ENCODE measurements at places on chromosomes 6 and 20. TPM values are rescaled to one million over a fixed set of nuclear protein-coding genes. Genes with fewer than 3 reads are reported as not detected.

DNA sequence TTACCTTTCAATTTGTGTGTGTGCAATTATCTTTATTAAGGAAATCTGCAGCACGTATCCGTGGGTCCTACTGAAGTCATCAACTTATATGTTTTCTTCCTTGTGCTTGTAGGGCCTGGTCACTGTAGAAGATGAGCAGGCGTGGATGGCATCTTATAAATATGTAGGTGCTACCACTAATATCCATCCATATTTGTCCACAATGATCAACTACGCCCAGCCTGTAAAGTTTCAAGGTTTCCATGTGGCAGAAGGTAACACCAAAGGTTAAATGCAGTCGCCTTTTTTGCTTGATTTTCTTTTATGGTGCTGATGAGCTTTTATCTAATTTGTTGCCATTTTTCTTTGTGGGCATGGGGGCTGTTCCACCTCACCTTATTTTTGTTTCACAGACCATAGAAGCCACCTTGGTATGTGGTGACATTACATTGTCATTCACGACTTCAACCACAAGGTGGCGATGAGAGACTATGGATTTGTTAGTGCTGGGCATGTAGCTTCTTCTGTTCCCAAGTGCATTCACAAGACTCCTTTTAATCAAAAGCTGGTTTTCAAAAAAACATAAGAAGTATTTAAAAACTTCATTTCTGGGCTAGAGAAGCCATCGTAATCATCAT, 106.5 kb upstream of the LAMP5 start:
- DNase-seq, result peak; percentile 88

GRCh38 chr20:48695255-48695654, 132.5 kb downstream of the PREX1 start:
- no peak for DNase-seq

GRCh38 chr6:165858586-165858985, 195.5 kb upstream of the PDE10A start:
- DNase-seq, result peak; percentile 40

GRCh38 chr6:166281104-166281503, 27.1 kb downstream of the PRR18 start:
- DNase-seq, result no peak

DNA sequence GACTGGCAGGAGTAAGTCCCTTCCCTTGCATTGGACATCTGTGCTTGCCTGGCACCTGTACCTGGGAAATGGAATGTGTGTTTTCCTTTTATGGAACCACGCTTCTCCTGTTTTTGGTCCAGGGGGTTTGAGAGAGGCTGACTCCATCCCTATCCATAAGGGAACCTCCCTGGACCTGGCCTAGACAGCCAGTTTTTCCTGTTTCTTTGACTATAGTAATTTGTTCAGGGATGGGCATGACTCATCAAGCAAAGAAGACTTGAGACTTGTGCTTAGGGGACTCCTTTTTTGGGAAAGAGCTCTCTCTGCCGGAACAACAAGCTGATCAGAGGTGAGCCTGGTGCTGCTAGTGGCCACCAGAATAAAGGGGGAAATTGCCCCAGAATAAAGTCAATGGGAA, 393.8 kb downstream of the CDH26 start:
- DNase-seq, result no peak

- no peak for DNase-seq
Observed at GRCh38 chr20:7189231-7189630, 421.7 kb downstream of the BMP2 start.

DNA sequence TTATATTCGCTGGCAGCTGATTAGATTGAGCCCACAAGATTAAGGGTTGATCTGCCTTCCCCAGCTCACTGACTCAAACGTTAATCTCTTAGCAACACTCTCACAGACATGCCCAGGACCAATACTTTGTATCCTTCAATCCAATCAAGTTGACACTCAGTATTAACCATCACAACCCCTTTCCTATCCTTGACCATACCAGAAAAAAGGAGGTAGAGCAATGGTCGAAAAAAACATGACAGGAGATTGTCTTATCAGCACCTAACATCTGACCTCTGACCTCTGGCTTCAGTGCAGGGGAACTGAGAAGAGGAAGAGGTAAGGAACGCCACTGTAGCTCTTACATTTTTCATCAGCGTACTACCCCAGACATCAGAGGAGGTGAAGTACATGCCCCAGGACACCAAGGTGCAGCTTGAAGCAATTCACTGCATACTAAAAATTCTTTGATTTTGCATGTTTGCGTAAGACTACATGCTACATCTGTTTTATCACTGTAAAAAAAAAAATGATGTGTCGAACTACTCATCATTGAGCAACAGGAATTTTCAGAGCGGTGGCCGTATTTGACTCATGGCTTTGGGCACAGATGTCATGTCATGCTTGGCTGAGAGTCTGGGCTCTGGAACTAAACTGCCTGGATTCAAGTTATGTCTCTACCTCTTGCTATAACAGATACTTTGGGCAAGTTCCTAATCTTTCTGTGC, 188.0 kb upstream of the TAB2 start:
- no peak for DNase-seq

DNA sequence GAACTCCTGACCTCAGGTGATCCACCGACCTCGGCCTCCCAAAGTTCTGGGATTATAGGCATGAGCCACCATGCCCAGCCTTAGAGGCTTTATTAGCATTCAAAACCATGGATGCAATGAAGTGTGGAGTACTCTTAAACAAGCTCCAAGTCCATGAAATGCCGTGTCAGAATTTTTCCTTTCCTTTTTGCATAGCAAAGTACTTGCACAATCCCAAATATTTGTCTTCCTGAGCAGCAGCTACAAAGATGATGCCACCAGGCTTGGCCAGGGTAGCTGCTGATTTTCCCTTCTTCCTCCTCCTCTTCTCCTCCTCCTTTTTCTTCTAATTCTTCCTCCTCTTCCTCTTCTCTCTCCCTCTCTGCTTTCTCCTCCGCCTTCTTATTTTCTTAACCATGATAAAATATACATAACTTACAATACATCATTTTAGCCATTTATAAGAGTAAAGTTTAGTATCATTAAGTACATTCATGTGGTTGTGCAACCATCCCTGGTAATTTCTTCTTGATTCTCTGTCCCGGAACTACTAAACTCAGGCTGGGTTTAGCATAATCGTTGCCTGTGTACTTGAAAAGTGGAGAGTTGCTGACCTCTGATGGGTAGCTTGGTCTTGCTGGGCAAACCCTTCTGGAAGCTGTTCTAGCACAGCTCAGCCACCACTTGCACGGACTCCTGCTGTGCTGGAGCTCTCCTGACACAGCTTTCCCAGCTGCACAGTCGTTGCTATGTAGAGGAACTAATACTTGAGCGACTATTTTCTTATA, 20.3 kb downstream of the MUCL3 start:
- DNase-seq, result no peak

DNA sequence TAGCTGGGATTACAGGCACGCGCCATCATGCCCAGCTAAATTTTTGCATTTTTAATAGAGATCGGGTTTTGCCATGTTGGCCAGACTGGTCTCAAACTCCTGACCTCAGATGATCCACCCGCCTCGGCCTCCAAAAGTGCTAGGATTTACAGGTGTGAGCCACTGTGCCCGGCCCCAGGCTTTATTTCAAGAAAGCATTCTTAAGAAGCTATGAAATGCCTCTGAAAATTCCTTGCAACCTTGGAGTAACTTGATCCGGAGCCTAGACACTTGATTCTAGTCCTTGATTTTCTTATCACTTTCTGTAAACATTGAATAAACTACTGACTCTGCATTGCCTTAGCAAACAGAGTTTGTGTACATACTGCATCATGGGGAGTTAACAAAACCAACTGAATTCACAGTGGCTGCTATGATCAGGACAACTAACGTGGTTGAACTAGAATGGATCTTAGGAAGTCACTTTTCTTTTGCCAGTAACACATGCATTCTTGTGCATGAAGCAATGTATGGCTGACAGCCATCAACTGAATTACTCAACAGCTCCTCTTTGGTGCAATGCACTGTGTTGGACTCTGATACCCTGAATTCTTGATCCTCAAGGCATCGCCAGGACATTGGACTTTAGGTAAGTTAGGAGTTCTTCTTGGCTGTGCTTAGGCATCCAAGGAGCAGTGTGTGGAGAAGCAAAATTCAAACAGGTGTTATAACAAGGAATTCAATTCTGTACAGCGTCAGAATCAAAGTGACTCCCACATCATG, 102.8 kb upstream of the TMEM170B start:
- no peak for DNase-seq

GRCh38 chr20:25308671-25309394, 60.9 kb downstream of the PYGB start:
- DNase-seq, result peak; percentile 37

- DNase-seq, result no peak
Observed at GRCh38 chr6:44251576-44252524, 4.9 kb downstream of the HSP90AB1 start.

DNA sequence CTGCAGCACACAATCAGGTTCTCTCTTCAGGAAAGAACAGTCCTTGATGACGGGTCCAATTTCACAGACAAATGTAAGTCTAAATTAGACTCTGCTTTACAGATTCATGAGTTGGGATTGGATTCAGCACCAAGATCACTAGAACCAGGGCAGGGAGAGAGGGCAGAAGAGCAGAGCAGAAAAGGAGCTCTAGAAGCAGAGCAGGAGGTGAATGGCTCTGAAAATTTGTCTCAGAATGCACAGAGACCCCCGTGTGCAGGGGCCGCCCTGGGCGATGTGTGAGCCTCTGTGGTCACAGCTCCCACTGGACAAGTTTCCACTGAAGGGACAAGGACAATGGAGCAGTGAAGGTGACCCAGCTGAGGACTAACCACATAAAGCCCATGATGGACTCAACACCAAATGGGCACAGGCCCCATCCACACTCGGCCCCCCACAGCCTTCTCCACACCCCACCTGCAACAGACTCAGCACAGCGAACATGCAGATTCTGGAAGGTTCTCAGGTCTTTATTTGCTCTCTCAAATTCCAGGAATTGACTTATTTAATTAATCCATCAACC, 3.5 kb downstream of the HLA-B start:
- no peak for DNase-seq

DNA sequence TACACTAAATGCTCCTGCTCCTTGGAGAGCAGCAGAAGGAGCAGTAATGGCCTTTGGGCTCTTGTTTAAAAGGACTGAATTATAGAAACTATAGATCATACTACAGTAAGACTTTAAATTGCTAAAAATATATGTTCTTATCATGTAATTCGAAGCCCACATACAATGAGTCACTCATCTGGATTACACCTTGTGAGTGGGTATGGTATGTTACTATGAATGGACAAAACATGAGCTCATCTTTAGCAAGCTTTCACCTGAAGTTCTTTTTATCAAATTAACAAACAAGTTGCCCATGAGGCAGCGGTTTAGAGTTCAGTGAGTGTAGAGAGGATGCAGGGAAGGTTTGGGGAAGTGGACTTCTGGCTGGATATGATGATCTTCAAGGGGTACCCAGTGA, 114.4 kb upstream of the CCN2 start:
- no peak for DNase-seq

- DNase-seq, result no peak
Observed at GRCh38 chr20:63980317-63980805, 571 bp upstream of the PRPF6 start.

GRCh38 chr6:17663226-17663625, 43.5 kb downstream of the NUP153 start:
- no peak for DNase-seq

DNA sequence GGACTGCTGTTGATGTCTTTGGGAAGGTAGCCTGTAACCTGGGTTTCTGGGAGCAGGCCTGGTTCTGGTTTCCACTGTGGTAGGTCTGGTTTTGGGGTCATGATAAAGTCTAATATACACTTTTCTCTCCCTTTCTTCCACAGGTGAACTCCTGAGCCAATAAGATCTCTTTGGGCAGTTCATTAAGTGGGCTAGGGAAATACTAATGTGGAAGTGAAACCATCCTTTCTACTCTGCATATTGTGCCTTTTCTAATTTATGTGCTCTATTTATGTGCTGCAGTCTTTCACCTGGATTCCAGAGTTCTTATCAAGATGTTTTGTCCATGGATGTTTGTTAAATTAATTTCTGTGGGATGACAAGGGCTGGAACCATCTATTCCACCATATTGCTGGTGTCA, 165.7 kb upstream of the PTPRK start:
- DNase-seq, result no peak

DNA sequence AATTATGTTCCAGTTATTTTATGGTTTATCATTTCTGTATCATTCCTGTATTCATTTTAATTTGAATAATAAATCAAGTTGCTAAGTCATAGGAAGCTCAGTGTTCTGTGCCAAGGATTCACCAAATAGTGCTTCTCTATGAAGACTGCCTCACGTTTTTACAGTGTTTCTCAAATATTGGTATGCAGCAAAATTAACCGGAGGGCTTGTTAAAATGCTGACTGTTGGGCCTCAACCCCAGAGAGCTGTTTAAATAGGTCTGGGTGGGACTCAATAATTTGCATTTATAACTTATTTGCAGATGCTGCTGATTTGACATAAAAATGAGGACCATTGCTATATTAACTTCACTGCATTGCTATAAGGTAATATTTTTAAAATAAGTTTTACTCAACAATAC, 166.7 kb downstream of the TINAG start:
- no peak for DNase-seq

- peak; percentile 66 for DNase-seq
Observed at GRCh38 chr6:113980937-113981554, 10.1 kb upstream of the HDAC2 start.

- peak; percentile 64 for DNase-seq
Observed at GRCh38 chr6:105733556-105734162, 330.8 kb upstream of the PREP start.

DNA sequence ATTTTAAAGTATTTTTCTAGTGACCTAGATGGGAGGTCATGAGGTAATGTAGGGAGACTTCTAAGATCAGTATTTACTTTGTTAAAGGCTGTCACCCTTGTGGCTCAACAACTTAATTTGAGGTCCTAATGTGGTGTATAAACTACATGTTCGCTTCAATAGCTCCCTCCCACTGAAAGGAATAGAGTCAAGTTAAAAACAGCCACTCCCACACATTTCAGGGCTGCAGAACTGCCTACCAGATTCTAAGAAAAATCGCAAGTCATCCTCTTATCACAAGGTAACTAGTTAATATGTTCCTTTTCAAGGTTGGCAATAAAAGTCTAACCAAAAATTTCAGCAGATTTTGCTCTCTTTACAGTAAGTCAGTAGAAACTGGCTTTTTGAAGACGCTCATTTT, 15.1 kb downstream of the GSTA1 start:
- no peak for DNase-seq

The BPIFA1 gene
- not detected for total RNA-seq

The SPTLC3 gene
- total RNA-seq, result 1.4 TPM

The SRMS gene
- total RNA-seq, result not detected

The SAMD3 gene
- not detected for total RNA-seq

The RPS6KA2 gene
- total RNA-seq, result 166 TPM

The RHAG gene
- total RNA-seq, result not detected

The SMLR1 gene
- not detected for total RNA-seq

The LGSN gene
- total RNA-seq, result not detected

The PROCR gene
- total RNA-seq, result 124 TPM

The MEP1A gene
- not detected for total RNA-seq
